A172 (cell line): ENCODE measurements at places on chromosomes 2 and 18.

GRCh38 chr2:20706786-20707185, 39.8 kb downstream of the GDF7 start:
- DNase-seq: no peak

GRCh38 chr2:107107351-107107750, 221.4 kb upstream of the ST6GAL2 start:
- DNase-seq: no peak

DNA sequence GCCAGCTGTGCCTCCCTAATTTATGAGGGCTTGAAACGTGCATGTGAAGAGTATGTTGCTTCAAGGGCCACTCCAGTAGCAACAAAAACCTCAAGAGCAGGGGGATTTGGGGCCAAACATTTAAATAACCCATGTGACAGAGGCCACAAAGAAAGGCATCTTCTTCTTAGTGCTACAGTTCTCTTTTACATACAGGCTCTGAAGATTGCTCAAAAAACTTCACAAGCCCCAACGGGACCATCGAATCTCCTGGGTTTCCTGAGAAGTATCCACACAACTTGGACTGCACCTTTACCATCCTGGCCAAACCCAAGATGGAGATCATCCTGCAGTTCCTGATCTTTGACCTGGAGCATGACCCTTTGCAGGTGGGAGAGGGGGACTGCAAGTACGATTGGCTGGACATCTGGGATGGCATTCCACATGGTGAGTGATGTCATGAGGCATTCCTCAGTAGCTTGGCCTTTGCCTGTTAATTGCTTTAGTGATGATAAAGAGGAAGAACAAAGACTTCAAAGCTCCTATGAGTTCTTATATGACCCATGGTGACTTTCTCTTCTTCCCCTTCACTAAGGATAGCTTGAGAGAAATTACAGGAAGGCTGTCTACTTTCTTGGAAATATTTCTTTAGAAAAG, 40.1 kb downstream of the NRP2 start:
- DNase-seq: no peak

DNA sequence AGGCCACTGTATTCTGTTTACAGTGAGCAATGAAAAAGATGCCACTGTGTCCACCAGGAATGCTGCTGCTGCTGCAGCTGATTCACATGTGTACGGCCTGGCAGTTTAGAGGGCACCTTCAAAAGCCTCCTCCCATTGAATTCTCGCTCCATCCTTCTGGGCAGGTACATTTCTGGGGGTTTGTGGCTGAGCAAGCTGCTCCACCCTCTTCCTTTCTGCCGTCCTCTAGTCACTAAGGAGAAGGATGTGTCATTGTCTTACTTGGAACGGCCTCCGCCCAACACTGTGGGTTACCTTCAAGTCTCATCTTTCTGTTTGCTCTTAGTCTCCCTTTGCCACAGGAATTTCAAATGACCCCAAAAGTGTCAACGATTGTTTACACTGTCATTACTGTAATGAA, 182.0 kb downstream of the ZBTB7C start:
- peak; percentile 64 for DNase-seq

DNA sequence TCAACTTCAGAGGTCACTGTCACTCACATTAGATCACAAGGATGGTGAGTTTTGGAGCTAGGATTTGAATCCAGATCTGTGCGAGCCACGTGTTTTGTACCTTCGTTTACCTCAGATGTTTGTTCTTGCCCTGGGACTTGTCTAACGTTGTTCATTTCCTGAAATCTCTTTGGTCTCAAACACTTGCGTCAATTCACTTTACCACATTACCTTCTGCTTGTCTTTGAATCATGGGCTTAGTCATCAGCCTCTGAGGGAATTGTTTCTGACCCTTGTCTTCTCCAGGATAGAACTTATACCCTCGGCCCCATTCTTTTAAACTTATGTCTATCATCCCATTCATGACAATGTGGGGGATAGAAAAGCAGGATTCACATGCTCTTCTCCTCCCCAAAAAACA, 282.7 kb downstream of the DCDC2C start:
- DNase-seq: no peak

DNA sequence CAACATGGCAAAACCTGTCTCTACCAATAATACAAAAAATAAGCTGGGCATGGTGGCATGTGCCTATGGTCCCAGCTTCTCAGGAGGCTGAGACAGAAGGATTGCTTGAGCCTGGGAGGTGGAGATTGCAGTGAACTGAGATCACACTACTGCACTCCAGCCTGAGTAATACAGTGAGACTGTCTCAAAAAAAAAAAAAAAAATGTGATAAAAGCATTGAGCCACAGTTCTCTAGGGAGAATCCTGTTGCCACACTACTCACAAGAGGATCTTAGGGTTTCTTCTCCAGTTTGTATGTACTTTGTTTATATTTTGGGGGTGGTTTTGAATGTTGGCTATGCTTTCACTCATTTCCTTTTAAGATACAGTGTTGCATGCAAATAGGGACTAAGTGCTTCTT, 62.0 kb downstream of the TMEM185B start:
- DNase-seq: no peak

- no peak for DNase-seq
Measured at GRCh38 chr2:41711736-41712135, 336.1 kb upstream of the PKDCC start.

DNA sequence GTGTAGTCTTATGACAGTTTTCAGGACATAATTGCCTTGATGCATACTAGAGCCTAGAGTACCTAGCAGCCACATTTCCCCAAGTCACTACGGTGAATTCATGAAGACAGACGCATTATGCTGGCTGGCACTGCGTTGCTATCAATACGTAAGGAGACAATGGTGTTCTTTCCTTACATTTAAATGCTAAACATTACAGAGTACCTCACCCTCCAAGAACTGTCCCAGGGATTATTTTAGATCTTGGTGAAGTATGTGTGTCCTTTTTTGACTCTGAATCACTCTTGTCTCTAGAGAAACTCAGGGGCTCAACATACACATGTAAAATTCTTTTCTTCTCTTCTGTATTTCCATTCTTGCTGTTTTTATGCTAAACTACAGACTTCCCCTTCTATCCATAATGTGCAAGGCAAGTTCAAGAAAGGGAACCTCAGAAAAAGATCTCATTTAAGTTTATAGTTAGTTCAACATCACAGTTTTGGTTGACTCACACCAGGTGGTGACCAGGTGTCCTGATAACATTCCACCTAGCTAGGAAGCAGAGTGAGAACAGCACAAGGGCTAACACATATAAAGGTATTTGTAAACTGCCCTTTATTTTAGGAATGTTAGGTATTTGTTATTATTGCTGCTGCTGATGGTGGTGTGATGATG, 212.4 kb upstream of the HNRNPA3 start:
- no peak for DNase-seq

DNA sequence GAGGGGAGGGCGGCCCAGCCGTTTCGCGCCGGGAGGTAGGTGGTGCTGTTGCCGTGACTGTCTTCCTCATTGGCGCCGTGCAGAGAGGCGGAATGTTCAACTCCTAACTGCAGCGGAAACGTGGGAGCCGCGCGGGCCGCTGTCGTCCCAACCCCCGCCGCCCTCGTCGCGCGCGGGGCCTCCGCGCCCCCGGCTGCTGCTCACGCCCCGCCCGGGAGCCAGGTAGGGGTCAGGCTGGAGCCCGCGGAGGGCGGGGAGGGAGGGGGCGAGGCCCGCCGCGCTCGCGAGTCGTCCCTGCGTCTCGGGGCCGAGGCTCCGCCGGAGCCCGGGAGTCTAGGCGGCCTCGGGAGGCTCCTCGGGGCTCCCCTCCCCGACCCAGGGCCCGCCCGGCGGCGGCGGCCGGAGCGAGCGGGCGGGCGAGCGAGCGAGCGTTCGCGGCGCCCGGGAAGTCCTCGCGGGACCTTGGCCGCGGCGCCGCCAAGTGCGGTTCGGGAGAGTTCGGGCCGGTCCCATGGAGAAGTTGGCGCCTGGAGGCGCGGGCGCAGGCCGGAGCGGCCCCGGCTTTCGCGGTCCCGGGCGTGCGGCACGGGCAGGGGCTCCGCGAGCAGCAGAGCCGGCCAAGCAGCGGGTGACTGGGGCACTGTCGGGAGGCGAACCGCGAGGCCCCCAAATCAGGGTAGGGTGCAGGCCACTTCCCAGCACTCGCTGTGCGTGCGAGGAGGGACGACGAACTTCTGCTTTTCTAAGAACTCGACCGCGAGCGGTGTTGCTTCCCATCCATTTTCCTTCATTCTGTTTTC, at the start of gene MAP3K20:
TSS of gene MAP3K20 (plus strand) at position 66 of the 800 bp plus-strand sequence. CDS start 15,186 bp downstream, outside the sequence.
- peak; percentile 42 for DNase-seq
